ENCODE measurements at places on chromosomes 12 and 14.

GRCh38 chr12:113097716-113098440, 37.7 kb downstream of the RASAL1 start:
- no peak for DNase-seq

GRCh38 chr14:68000511-68000910, 180.9 kb downstream of the RAD51B start:
- DNase-seq = no peak

- DNase-seq = no peak
Observed at GRCh38 chr14:71665781-71666180, 266.4 kb upstream of the RGS6 start.

DNA sequence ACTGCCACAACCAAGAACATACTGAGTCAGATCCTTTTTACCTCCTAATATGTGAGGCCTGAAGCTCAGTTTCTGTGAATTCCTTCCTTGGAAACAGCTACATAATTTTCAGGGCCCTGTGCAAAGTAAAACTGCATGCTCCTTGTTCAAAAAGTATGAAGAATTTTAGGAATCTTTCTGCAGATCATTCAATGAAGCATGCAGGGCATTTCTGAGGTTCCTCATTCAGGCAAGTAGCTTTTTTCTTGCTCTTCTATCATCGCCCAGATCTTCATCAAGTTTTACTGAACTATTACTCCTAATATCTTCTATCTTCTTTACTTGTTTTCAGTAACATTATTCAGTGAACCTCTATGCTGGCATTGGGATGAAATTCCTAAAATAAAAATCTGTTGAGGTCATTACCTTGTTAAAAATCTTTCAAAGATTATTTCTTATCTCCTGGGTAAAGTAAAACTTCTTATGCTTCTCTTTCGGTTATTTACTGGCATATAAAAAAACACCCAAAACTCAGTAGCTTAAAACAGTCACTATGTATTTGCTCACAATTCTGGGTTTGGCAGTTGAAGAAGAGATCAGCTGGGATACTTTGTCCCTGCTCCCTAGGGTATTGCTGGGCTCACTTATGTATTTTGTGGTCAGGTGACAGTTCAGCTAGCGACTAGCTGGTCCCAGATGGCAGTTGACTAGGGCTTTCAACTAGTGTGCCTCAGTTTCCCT, 42.6 kb upstream of the KRR1 start:
- DNase-seq = no peak

DNA sequence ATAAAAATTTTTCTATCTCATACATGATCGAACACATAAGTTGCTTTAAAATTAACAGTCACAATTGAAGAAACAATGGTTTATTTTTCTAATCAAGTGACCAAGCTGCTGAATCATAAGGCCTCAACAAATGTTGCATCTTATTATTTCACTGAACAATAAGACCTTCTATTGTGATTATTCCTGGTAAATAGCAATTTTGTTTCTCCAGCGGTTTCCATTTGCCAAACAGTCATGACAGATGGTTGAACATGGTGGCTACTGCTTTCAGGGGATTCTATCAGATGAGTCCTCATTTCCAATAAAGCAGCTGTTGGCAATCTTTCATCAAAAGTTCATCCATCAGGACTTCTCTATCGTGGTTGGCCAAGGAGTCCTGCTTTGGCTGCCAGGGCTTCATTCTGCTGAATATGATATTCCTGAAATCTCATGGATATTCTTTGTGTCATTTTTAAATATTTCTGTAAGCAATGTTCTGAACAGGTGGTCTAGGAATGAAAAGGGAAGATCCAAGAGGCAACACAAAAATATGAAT, 13.0 kb downstream of the TOMM20L start:
- DNase-seq = no peak

- no peak for DNase-seq
Observed at GRCh38 chr14:100769035-100769939, 42.6 kb downstream of the DLK1 start.

- DNase-seq = peak; percentile 9
Observed at GRCh38 chr14:76647697-76648298, 113.5 kb upstream of the VASH1 start.

GRCh38 chr12:111207761-111208160, 161.1 kb downstream of the PHETA1 start:
- no peak for DNase-seq

- peak; percentile 82 for DNase-seq
Observed at GRCh38 chr12:89040146-89040964, 311.9 kb downstream of the DUSP6 start.

- no peak for DNase-seq
Observed at GRCh38 chr12:116636608-116637519, 77.7 kb downstream of the MAP1LC3B2 start.

DNA sequence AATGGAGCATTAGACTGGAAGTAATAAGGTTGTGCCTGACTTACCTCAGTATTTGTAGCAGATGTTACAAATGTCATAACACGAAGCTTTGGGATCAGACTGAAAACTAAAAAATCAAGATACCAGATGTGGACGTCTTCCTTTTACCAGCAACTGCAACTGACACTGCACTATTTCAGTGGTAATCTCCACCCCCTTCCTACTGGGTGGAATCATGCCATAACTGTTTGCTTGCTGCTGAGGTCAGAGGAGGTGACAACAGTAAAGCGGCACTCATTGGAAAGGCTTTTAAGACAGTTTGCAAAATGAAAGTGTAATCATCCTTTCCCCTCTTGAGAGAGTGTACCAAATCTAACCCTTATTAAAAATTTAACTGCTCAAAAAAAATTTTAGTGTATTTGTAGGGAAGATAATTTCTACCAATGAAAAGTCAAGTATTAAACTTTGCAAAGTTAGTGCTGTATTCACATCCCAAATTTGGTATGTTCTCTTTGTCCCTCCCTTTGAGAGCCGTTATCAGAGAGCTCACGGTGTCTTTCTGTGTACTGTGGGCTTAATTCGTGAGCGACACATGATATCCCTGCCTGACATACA, 420.7 kb downstream of the NPAS3 start:
- no peak for DNase-seq

- no peak for DNase-seq
Observed at GRCh38 chr12:42761601-42762350, 172.2 kb upstream of the PRICKLE1 start.

DNA sequence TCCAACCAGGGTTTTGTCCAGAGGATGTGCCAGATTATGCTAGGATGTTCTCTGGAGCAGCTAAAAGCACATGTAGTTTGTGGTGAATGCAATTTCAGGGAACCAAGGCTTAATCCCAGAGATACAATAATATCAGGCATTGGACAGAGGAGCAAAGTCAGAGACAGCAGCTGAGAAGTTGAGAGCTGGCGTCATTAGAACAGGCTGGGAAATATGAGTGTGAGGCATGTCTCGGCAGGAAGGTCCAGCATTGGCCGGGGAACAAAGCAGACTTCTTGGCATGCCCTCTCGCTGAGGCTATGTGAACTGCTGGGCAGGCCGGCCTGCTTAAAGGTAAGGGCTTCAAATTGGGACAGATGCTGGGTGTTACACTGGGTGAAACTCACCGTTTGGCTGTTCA, 125.4 kb downstream of the CAND1 start:
- DNase-seq = no peak

DNA sequence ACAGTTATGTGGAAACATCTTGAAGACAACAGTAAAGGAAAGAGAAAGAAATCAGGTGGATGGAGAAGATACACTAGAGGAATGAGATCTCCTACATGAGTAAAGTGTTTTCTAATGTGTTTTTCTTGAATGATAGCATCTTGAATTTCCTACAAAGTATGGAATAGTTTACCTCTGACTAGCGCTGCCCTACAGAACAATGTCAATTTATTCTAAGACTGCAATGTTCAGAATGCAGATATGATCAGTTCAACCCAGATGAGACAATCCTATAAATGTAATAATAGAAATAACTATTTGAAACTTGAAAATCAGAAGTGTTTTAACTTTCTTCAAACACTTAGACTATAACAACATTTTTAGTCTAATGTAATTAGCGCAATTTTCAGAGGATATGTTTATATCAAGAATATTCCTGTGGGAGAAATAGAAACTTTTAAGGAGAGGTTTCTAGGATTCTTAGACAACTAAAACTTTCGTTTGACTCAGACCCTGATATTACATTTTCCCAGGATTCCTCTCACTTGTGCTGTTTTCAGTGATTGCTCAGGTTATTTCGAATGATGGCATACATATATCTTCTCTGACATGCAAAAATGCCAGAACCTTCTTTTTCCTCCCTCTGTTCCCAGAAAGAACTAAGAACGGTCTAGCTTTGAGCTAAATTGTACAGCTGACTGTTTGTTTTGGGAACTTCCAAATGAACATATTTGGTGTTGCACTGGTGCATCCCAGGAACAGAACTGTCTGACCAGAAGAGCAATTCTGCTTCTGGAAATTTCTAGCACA, 1017.4 kb downstream of the DIO2 start:
- no peak for DNase-seq

GRCh38 chr14:54567639-54568561, 972 bp downstream of the SAMD4A start:
- peak; percentile 61 for DNase-seq

DNA sequence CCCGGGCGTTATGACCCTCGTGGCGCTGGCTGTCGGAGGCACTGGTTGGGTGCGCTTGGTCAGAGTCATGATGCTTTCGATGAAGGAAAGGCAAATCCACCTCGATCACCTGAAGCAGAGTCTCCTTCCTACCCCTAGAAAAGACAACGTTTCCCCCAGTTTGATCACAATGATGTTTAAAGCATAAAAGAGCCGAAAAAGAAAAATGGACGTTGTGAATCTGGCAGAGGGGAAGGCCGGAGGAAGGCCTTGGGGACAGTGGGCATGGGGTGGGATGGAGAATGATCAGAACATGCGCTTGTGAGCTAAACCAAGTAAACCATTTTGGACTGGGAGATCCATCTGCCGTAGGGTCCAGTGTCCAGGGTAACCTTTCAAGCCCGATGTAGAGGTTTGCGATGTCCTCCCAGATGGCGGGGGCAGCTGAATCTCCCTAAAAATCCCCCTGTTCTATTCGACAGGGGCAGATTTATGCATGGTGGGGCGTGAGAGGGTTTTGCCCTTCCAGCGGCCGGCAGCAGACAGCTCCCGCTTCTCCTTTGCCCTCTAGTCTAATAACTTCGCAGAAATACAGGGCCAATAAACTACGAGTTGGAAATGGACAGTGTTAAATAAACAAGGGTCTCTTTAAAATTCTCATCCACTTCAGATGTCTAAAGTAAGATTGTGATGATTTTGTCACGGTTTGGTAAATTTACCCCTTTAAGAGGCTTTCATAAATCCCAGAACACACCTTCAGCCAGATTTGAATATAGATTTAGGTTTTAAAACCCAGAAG, 2.3 kb upstream of the OTX2 start:
- DNase-seq = no peak

DNA sequence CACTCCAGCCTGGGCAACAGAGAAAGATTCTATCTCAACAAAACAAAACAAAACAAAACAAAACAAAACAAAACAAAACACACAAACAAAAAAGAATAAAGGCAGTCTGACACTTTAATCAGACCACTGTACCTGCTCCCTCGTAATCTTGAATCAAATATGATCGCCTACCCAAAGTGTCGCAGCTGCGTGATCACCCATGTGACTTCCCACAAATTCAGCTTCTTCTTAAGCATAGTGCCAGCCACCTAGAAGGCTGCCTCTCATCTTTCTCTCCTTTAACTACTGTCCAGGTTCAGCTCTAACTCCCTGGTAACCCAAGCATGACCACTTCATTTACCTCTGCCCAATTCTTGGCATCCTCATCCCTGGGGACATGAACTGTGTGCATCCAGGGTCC, 37.4 kb downstream of the FMNL3 start:
- no peak for DNase-seq

- no peak for DNase-seq
Observed at GRCh38 chr14:61887628-61888027, 125.4 kb downstream of the SNAPC1 start.

- DNase-seq = no peak
Observed at GRCh38 chr14:80323038-80323665, 111.8 kb upstream of the DIO2 start.

DNA sequence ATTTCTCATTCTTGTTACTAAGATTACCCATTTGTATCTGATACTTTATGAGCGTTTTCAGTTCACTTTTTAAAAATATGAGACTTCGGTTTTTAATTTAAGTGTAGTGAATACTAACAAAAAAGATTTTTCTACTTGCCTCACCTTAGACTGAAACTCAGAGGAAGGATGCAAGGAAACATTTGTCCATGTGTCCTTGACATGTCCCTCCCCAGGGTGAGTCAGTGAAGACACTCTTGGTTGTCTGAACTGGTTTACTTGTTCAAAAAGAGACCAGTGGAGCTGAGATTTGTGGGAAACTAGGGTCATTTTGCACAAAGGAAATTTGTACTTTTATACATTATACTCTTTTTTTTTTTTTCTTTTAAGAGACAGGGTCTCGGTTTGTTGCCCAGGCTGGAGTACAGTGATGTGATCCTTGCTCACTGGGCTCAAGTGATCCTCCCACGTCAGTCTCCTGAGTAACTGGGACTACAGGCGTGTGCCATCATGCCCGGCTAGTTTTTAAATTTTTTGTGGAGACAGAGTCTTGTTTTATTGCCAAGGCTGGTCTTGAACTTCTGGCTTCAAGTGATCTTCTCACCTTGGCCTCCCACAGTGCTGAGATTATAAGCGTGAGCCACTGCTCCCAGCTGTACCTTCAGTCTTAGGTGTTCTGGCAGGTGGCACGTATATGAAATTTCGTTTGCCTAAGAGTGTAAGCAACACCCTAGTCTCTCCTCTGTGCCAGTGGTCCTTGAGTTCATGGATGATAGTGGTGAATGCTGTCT, 56.7 kb downstream of the PPFIBP1 start:
- DNase-seq = no peak

GRCh38 chr12:111091051-111091450, 170.7 kb upstream of the MYL2 start:
- DNase-seq = no peak

DNA sequence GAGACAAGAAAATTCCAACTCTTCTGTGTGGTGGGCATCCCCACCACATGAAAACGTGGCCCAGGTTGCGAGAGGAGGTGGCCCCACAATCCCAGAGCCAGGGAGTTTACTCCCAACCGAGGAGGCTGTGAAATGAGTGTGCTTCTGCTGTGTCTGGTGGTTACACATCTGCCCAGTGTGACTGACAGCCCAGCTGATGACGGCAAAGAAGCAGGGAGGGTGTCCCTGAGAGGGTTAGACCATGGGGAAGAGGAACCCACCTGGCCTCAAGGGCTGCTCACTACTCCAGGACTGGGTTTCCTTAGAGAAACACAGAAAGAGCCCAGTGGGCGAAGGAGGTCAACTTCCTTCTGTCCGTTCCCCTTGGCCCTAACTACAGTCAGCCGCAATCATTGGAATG, 24.6 kb downstream of the ZFP36L1 start:
- DNase-seq = no peak

DNA sequence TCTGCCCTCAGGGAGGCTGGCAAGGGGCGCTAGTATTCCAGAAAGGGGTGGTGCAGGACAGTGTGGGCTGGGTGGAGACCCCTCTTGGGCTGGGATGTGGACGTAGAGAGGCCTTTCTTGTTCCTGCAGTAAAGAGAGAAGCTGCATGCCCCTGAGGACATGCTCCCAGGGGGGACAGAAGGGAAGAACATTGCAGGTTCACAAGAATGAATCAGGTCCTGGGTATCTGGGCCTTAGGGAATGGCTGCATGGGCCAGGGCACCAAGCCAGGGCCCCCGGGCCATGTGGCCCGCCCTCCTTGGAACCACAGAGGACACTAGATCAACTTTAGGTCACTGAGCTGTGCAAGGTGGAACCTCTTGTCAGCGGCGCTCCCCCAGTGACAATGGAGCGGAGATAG, 51.8 kb downstream of the ZNF664 start:
- DNase-seq = no peak

Measured in stimulated activated naive B cell treated with anti-CD40 and anti-IgM and Interleukin-4, amounts not matched to agents 10 μg/mL and 1 μg/mL and 100 μg/mL, for 72 hours (primary cell).